ENCODE measurements at places on chromosomes 13 and 19.
A peak's percentile ranks its signal among the peaks of the same experiment; 100 is the strongest.

- DNase-seq = no peak
Measured at GRCh38 chr13:73058432-73058735, 421 bp upstream of the KLF5 start.

DNA sequence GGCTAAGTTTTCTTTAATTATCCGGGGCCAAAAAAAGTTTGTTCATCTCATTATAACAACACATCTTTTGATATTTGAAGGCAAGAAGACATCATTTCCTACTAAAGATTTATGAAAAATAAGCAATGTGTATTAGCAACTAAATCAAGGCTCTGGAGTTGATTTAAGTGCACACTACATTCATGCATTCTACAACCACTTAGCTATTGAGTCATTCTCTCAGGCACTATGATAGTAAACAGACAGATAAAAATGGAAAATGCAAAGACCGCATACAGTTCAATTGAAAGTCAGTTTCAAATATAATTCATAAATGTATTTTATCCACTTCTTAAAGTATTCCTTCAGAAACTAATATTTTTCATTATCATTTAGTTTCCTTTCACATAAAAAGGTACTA is 1395.2 kb downstream of the PCDH9 start:
- DNase-seq = no peak

DNA sequence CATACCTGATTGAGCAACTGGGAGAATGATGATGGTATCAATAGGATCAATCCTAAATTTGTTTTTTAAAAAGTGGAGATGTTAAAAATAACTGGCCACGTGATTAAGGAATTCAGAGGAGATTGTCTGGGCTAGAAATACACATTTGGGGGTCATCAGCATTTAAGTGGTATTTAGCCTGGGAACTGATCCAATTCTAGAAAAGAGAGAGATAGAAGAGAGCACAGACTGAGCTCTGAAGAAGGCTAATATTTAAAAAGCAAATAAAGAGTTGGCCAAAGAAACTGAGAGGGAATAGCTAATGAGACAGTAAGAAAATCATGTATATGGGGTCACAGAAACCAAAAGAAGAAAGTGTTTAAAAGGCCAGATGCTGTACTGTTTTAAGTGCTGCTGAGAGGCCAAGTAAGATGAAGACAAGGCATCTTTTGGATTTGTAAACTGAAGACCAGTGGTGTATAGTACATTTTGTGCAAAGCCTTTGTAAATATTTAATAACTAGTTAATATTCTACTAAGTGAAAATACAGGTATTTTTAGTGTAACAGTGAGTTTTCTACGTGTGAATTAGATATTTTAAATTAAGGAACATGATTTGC is 40.2 kb downstream of the UBL3 start:
- DNase-seq = no peak

DNA sequence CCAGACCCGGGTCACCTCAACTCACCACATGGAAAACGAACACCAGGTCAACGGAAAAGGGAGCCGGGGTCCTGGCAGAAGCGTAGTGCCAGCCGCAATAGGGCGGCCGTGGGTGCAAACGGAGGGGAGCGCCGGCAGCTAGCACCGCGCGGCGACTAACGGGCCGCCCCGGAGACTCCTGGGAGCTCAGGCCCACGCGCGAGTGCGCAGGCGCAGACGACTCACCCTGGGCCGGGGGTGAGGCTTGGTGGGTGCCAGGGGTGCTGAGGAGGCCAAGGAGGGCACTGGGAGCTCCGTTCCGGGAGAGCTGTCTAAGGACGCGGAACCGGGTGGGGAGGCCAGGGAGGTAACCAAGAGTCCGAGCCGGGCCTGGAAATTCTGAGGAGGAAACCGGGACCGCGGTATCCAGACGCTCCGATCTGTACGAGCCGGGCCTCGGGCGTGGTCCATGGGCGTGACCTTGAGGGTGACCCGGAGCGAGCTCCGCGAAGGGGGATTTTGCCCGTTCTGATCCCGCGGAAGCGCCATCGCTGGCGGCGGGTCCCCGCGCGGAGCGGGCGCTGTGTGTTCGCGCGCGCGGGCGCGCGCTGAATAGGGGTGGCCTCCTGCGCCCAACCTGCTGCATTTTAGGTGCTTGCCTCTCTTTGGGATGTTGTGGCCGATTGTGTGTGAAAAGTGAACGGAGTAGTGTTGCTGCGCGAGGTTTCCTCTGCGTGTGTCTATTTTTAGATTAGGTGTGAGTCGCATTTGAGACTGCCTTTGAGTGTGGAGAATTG is at the start of gene ZNF382:
Gene ZNF382, plus strand, starts transcription at position 213 of the 776 bp plus-strand sequence. CDS start 4,602 bp downstream, outside the sequence.
- DNase-seq = peak; percentile 84

DNA sequence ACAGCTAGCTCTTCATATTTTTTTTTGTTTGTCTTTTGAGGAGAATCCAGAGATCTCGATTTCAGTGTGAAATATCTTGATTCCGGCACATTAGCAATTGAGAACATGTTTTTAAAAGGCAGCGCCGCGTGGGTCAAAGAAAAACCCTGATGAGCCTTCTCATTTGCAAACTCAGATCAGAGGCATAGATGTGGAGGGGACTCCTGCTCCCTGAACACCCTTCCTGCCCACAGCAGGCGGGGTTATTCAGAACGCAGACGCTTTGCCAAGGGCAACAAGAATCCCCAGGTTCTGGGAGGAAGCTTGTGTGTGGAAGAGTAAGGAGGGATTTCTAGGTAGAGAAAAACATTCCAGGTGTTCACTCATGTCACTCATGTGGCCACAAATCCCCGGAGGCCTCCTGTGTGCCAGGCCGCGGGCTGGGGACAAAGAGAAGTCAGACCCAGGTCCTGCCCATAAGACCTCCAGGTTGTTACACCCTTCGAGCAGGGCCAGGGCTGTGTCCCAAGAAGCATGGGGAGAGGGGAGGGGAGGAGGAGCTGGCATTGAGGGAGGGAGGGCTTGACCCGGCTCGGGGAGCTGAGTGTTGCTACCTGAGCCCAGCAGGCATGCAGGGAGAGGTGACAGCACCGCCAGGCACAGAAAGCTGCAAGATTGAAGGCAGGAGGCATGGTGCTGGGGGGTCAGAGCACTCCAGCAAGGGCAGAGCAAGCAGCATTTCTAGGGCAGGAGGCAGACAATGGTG is 15.9 kb upstream of the IGLON5 start:
- no peak for DNase-seq

DNA sequence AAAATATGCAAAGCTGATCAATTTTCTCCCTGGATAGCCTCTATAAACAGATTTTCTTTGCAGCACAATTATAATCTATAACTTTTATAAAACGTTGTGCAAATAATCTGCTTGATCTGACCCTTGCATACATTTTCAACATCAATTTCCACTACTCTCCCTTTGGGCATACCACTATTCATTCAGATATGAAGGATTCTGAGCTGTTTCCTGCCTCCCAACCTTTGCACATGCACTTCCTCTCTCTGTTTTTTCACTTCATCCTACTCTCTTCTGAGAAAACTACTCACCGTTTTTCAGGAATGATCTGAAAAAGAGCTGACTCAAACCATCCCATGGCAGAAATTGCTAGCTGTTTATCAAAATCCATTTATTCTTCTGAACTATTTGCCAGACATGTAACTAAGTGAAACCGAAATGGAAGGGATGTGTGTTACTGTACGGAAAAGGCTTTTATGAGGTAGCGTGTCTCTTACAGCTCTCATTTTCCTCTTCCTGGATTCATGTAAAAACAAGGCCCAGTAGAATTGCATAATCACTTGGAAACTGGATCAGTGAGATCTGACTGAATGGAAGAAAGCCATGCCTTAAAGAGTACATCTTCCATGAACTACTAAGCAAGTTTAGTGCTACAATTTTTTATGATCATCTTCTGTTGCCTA is 1447.3 kb upstream of the MIR17HG start:
- no peak for DNase-seq

- no peak for DNase-seq
Measured at GRCh38 chr19:993831-994393, 6.3 kb upstream of the GRIN3B start.

DNA sequence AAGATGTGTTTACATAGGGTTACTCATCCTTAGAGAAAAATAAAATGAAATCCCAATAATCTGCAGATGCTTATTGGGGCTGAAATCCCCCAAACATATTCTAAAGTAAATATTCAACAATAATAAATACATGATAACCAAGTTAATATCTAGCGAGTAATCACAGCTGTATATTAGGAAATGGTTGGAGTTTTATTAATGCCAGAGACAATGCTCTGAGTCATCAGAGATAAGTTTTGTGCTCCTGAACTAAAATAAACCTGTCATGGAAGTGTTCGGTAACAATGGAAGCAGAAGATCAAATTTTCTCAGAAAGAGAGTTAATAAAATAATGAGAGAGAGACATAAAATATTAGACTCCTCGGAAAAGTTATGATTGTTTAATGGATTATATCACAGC is 31.4 kb downstream of the FLT1 start:
- DNase-seq = no peak

DNA sequence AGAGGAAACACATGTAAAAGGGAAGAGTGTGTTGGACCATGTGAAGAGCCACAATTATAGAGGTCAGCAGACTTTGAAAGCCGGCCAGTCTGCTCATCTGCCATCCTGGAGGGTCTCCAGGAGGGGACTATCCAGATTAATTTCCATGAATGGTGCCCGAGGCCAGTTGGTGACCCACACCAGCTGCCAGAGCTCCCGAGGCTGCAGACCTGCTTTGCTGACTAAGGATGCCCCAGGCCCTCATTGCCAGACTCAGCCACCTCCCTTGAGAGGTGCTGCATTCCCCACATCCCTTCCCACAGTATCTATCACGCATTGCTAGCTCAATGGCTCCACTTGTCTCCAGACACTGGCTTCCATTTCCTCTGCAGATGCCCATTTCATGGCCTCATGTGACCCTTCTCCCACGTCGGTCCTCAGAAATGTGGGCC is 110.3 kb downstream of the NALCN start:
- no peak for DNase-seq

GRCh38 chr19:57689750-57690149 is 8.0 kb downstream of the ZNF551 start:
- DNase-seq = no peak

- no peak for DNase-seq
Measured at GRCh38 chr13:80214050-80214449, 126.9 kb downstream of the SPRY2 start.

DNA sequence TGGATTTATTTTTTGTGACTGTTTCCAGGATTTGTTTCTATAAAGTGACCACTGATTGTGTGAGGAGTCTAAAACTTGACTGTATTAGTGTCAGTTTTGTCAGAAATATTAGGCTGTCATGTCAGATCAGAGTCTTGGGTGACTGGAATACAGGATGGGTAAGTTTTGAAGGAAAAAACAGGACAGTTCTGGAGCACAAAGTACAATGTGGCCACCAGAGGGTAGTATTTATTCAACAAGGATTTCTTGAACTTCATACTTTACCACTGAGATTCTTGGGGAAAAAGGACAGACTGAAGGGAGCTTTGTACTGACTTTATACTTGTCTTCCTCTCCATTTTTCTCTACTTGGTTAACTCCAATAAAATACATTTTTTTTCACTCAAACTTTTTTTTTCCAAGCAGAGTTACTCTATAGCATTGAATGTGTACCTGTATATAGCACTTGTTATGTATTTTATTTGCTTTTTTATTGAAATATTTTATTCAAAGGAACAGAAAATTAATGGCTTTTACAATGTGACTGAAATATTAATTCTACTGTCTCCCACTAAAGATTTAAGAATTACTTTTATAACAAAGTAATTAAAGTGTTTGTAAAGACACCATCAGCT is 51.1 kb downstream of the LMO7 start:
- no peak for DNase-seq

DNA sequence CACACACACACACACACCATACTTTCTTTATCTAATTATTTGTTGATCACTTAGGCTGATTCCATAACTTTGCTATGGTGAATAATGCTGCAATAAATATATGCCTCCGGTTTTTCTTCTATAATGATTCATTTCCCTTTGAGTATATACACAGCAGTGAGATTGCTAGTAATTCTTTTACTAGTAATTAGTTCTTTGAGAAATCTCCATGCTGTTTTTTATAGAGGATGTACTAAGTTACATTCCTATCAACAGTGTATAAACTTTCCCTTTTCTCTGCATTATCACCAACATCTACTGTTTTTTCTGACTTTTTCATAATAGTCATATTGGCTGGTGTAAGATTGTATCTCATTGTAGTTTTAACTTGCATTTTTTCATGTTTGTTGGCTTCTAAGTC is 1405.1 kb downstream of the PCDH9 start:
- no peak for DNase-seq
